ENCODE measurements at places on chromosomes 7 and 10. TPM values are rescaled to one million over a fixed set of nuclear protein-coding genes. Genes with fewer than 3 reads are reported as not detected.

CYP2C9 gene
- not detected for total RNA-seq

GHITM gene
- 229 TPM for total RNA-seq

PLXDC2 gene
- total RNA-seq: not detected

KCNIP2 gene
- 1.0 TPM for total RNA-seq

CTAGE6 gene
- 0.36 TPM for total RNA-seq

SLC18A3 gene
- total RNA-seq: not detected

CYP2C19 gene
- total RNA-seq: not detected

MMD2 gene
- total RNA-seq: not detected

MOGAT3 gene
- total RNA-seq: not detected

AKR1C8 gene
- not detected for total RNA-seq

PSMC2 gene
- total RNA-seq: 192 TPM

ADAM12 gene
- 0.15 TPM for total RNA-seq

LRRN3 gene
- 101 TPM for total RNA-seq

ZKSCAN5 gene
- 9.0 TPM for total RNA-seq

AGR2 gene
- not detected for total RNA-seq

LOXL4 gene
- total RNA-seq: not detected

PLEKHA8 gene
- 13.5 TPM for total RNA-seq

TMEM140 gene
- total RNA-seq: 2.8 TPM

PRPF18 gene
- 24.6 TPM for total RNA-seq

CTAGE4 gene
- total RNA-seq: 2.0 TPM

SERPINE1 gene
- 0.19 TPM for total RNA-seq

OGDHL gene
- total RNA-seq: 0.46 TPM

SMNDC1 gene
- 53.6 TPM for total RNA-seq

UCN3 gene
- total RNA-seq: not detected

ANKRD61 gene
- total RNA-seq: 0.15 TPM
